Karpas-422 (cell line): ENCODE measurements at places on chromosomes 4 and X. TPM values are rescaled to one million over a fixed set of nuclear protein-coding genes. Genes with fewer than 3 reads are reported as not detected.

GRCh38 chr4:13640149-13640940, 12.8 kb upstream of the BOD1L1 start:
- H3K27me3 ChIP-seq = no peaks in the 10 kb centered on the region
- no peaks in the 10 kb centered on the region for H3K36me3 ChIP-seq
- H3K4me1 ChIP-seq = no peaks in the 10 kb centered on the region
- H3K4me3 ChIP-seq = no peak overlapping the region
- H3K27ac ChIP-seq = no peak overlapping the region
- DNase-seq = no peak

GRCh38 chr4:155805016-155805415, 46.2 kb downstream of the GUCY1B1 start:
- peaks cover 64% of the 10 kb centered on the region for H3K4me1 ChIP-seq
- no peak for DNase-seq
- H3K4me3 ChIP-seq = no peak overlapping the region
- H3K27me3 ChIP-seq = no peaks in the 10 kb centered on the region

- H3K4me3 ChIP-seq = no peak overlapping the region
- H3K36me3 ChIP-seq = no peaks in the 10 kb centered on the region
- no peaks in the 10 kb centered on the region for H3K4me1 ChIP-seq
- H3K27me3 ChIP-seq = no peaks in the 10 kb centered on the region
- H3K27ac ChIP-seq = no peak overlapping the region
- no peak for DNase-seq
Observed at GRCh38 chr4:61997831-61998230, 797.7 kb downstream of the ADGRL3 start.

GRCh38 chr4:101306225-101306624, 41.1 kb downstream of the PPP3CA start:
- no peak overlapping the region for H3K27ac ChIP-seq
- DNase-seq = no peak
- no peak overlapping the region for H3K4me3 ChIP-seq
- no peaks in the 10 kb centered on the region for H3K36me3 ChIP-seq
- H3K4me1 ChIP-seq = no peaks in the 10 kb centered on the region
- no peaks in the 10 kb centered on the region for H3K27me3 ChIP-seq

- H3K4me1 ChIP-seq = no peaks in the 10 kb centered on the region
- H3K27ac ChIP-seq = no peak overlapping the region
- no peaks in the 10 kb centered on the region for H3K36me3 ChIP-seq
- DNase-seq = no peak
- no peaks in the 10 kb centered on the region for H3K27me3 ChIP-seq
Observed at GRCh38 chrX:78800694-78801093, 53.2 kb downstream of the LPAR4 start.

GRCh38 chr4:15451181-15451865, 18.4 kb upstream of the CC2D2A start:
- no peaks in the 10 kb centered on the region for H3K27me3 ChIP-seq
- H3K4me1 ChIP-seq = no peaks in the 10 kb centered on the region
- no peak overlapping the region for H3K4me3 ChIP-seq
- no peak overlapping the region for H3K27ac ChIP-seq

DNA sequence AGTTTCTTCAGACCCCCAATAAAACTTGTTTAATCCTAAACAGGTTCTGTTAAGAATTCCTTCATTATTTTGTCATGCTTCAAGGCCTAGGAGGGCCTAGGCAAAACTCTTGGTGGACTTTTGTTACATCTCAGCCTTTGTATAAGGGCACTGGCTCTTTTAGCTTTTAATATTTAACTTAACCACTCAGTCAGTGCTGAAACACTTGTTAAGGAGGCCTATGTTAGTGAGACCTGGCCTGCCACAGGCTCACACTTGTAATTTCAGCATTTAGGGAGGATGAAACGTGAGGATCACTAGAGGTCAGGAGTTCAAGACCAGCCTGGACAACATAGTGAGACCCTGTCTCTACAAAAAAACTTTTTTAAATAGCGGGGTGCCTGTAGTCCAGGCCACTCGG, 32.7 kb upstream of the PGK1 start:
- no peak overlapping the region for H3K27ac ChIP-seq
- H3K4me1 ChIP-seq = no peaks in the 10 kb centered on the region
- H3K36me3 ChIP-seq = no peaks in the 10 kb centered on the region
- no peak for DNase-seq
- no peaks in the 10 kb centered on the region for H3K27me3 ChIP-seq

- peaks cover 94% of the 10 kb centered on the region for H3K4me1 ChIP-seq
- peak; percentile 83 for DNase-seq
- H3K36me3 ChIP-seq = no peaks in the 10 kb centered on the region
- no peak overlapping the region for H3K4me3 ChIP-seq
Observed at GRCh38 chrX:20063716-20064351, 52.9 kb downstream of the MAP7D2 start.

GRCh38 chr4:173418639-173419038, 19.7 kb upstream of the SCRG1 start:
- H3K4me1 ChIP-seq = no peaks in the 10 kb centered on the region
- no peak overlapping the region for H3K27ac ChIP-seq
- no peak for DNase-seq

GRCh38 chr4:52750819-52751486, at the start of gene ERVMER34-1:
ERVMER34-1 (minus strand) TSS chr4:52751425; CDS start chr4:52745520, 5,905 bp downstream.
- H3K4me1 ChIP-seq = peaks cover 12% of the 10 kb centered on the region
- H3K36me3 ChIP-seq = no peaks in the 10 kb centered on the region
- no peak within 1 kb of the TSS for H3K4me3 ChIP-seq
- no peaks in the 10 kb centered on the region for H3K27me3 ChIP-seq
- no peak within 1 kb of the TSS for H3K27ac ChIP-seq

GRCh38 chr4:151415978-151416377, 7.0 kb downstream of the FHIP1A start:
- H3K27ac ChIP-seq = no peak overlapping the region
- no peaks in the 10 kb centered on the region for H3K27me3 ChIP-seq
- DNase-seq = no peak
- H3K36me3 ChIP-seq = no peaks in the 10 kb centered on the region

DNA sequence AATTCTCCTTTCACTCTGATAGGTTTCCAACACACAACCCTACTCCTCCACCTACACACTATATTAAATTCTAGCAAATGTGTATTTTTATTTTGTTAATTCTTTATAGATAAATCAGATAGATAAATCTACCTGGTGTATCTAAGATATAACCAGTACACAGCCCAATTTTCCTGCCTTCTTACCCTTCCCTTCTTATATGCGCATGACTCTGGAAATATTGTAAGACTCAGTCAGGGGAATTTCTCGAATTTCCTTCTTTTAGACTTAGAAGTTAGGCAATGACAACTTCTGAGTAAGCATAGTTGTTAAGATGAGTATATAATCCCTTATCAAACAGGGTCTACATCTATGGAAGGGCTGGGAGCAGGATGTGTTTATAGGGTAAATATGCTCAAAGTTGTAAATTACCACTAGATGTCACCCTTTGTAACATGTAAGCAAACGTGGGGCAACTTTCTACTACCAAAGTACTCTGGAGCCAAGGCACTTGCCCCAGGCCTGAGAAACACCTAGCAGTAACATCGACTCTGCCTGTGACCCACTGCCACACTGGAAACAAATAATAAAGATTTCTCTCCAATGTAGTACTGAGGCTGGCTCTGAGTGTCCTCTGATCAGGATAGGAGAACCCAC, 444.7 kb downstream of the IQCM start:
- no peak overlapping the region for H3K4me3 ChIP-seq
- H3K4me1 ChIP-seq = no peaks in the 10 kb centered on the region
- no peaks in the 10 kb centered on the region for H3K36me3 ChIP-seq
- peak; percentile 82 for DNase-seq
- no peak overlapping the region for H3K27ac ChIP-seq

GRCh38 chr4:126604268-126604867, 1028.4 kb upstream of the INTU start:
- H3K36me3 ChIP-seq = no peaks in the 10 kb centered on the region
- H3K4me3 ChIP-seq = no peak overlapping the region
- no peaks in the 10 kb centered on the region for H3K27me3 ChIP-seq
- H3K27ac ChIP-seq = no peak overlapping the region
- H3K4me1 ChIP-seq = no peaks in the 10 kb centered on the region
- peak; percentile 61 for DNase-seq

The CLCN5 gene
- total RNA-seq = 5.5 and 8.1 TPM in 2 replicates

The RASSF6 gene
- total RNA-seq = 2.9 and 7.4 TPM in 2 replicates

The ARMCX4 gene
- 0.94 and 5.9 TPM in 2 replicates for total RNA-seq

The TLR7 gene
- 0.29 and 0.86 TPM in 2 replicates for total RNA-seq

The OCIAD1 gene
- 70.6 and 122 TPM in 2 replicates for total RNA-seq

The CT45A5 gene
- total RNA-seq = not detected in 2 replicates

The MGAT4D gene
- not detected in 2 replicates for total RNA-seq

The UGT2B10 gene
- total RNA-seq = not detected in 2 replicates

The SMAD1 gene
- not detected in 2 replicates for total RNA-seq

The CSAG3 gene
- total RNA-seq = not detected in 2 replicates

The WNK3 gene
- 0.04 TPM in 2 replicates for total RNA-seq

The CPLX1 gene
- 0.40 and 3.1 TPM in 2 replicates for total RNA-seq
